Stimulated activated CD8-positive, alpha-beta memory T cell treated with anti-CD3 and anti-CD28 coated beads, Interleukin-12 subunit alpha, Interleukin-12 subunit beta, amount 100 ng/mL, for 4 hours (primary cell): ENCODE measurements at places on chromosomes 12 and 14.

DNA sequence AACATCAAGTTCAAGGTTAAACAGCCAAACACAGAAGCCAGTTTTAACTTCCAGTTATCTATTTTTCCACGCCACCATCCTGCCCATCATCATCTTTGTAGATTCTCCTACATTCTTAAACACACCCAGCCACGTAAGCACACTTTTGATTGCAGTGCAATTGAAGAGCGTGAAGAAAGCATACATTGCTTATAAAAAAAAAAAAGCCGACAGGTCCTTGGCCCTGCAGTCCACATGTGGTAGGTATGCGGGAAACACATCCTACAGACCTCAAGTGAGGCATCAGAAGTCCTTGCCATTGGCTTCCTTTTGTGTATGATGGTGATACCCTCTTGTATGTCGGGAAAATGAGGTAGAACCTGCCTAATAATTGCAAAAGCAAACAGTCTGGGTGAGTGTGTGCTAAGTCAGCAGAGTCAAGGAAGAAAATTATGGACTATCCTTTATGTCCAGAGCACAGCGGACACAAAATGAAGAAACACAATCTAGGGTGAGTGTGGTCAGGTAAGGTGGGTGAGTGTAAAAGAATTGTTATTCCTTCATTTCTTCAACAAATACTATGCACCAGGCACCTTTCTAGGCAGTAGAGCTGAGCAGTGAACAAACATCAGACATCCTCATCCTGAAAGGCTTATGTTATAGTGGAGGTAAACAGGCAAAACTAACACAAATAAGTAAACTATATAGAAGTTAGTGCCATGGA is 51.5 kb downstream of the EID3 start:
- no peak for DNase-seq

DNA sequence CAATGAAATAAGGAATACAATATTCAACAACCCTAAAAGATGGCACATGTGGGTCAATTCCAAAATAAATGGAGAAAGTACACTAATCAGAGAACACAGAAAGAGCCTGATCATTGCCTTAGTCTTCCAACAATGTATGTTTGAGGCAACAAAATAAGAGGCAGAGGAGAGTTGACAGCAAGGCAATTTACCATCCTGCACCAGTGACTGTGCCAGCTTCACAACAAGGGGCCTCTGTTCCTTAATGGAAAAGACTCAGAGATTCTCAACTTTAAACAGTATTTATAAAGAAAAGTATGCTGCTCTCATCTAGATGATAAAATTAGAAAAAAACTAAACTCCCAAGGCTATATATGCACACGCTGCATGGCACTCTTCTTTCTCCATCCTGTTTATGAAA is 25.9 kb downstream of the EPS8 start:
- DNase-seq: no peak

- DNase-seq: no peak
Measured at GRCh38 chr12:77388445-77389265, 323.3 kb upstream of the E2F7 start.

- no peak for DNase-seq
Measured at GRCh38 chr14:95488376-95489213, 27.9 kb downstream of the SYNE3 start.

GRCh38 chr14:68331991-68332390 is 460.9 kb downstream of the ZFP36L1 start:
- DNase-seq: no peak

DNA sequence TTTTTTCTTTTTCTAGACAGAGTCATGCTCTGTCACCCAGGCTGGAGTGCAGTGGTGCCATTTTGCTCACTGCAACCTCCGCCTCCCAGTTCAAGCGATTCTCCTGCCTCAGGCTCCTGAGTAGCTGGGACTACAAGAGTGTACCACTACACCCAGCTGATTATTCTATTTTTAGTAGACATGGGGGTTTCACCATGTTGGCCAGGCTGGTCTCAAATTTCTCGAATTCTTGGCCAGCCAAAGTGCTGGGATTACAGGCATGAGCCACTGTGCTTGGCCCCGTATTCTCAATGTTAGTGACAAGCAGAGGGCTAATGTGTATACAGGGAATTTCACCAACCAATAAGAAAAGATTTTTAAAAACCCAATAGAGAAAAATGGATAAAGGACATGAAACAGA is 8.4 kb downstream of the PLBD2 start:
- no peak for DNase-seq

DNA sequence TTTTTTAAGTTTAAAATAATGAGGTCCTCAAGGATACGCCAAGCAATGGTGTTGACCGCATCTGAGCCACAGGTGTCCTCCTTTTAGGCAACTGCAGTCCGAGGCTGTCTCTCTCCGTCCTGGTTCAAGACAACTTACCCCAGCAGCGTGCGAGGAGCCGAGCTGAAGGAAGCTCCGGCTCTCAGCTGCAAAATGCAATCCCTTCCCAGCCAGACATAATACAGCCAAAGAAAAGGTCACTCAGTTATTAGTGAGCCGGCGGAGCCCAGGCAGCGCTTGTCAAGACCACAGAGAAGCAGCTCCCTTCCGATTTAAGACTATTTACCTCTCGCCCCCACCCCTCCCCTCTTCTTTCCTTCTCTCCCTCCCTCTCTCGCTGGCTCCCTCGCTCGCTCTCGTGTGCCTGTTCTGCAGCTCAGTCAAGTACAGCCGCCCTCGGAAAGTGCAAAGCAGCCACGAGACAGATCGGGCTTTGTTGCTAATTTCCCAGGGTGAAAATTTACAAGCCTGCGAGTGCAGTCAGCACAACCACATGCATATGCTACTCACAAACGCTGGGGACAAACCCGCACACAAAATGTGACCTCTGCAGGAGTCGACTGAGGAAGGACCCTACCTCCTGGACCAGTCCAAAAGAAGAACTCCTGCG is 363 bp upstream of the LMO3 start:
- DNase-seq: no peak

DNA sequence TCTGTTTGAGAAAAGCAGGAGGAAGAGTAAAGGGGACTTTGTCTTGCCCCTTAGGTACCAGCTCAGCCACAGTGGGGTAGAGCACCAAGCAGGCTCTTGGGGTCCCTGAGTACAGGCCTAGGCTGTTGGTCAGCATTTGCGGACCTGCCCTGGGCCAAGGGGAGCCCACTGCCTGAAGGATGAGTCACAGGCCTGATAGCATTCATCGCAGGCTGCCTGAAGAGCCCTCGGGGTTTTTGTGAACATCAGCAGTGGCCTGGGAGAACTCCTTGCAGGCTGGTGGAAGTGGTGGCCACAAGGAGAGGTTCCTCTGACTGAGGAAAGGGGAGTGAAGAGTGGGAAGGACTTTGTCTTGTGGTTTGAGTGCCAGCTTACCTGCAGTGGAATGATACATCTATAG is 25.0 kb upstream of the P2RX7 start:
- no peak for DNase-seq

GRCh38 chr12:48420039-48420775 is 52.2 kb upstream of the ANP32D start:
- DNase-seq: no peak
